ENCODE measurements at places on chromosomes 5 and 9.

DNA sequence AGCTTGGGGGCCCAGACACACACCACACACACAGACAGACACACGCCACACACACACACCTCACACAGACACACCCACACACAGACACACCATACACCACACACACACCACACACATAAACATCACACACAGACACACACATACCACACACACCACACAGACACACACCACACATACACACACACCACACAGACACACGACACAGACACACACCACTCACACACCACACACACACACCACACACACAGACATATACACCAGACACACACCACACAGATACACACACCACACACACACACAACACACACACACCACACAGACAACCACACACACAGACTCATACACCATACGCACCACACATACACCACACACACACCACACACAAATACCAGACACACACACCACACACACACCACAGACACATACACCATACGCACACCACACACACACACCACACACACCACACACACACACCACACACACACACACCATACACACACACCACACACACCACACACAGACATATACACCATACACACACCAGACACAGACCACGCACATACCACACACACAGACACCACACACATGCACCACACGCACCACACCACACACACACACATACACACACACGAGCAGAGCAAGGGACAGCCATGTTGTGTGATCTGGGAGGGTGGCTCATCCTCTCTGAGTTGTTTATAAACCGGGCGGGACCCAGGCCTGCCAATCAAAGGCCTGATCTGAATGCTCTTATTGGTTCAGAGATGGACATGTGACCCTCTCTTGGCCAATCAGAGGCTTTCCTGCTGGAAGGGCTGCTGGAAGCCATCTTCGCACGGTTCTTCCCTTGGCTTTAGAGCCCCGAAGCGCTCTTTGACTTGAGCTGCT is 148.3 kb downstream of the GAPVD1 start:
- no peak for DNase-seq

GRCh38 chr5:170449232-170449631 is 54.6 kb upstream of the KCNIP1 start:
- no peak for DNase-seq

DNA sequence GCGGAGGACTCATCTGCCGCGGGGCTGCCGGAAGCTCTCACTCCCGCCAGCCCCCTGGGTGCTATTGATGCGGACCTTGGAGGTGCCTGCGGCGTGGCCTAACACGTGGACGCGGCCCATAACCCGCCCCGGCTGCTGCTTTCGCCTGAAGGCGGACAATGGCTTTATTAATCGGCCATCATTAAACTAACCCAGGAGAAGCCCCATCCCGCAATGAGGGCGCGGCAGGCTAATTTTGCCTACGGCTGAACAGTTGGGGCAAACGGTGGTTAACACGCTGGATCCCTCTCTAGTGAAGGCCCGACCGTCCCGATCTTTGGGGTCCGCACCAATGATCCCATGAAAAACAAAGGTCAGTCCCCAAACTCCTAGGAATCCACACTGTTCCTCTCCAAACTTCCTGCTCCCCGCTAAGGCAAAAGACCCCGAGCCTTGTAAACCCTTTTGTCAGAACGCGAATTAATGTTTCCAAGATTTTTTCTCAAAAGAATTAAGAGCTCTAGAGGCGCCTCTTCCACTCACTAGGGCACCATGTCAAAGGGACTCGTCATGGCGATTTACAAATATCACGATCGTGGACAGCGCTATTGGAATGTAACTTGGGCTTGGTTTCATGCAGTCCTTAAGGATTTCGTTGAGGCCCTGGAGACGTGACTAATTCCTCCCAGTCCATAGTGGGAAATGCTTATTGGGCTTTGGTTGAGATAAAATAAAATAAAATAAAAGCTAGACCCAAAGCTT is 193.1 kb downstream of the MEF2C start:
- no peak for DNase-seq

DNA sequence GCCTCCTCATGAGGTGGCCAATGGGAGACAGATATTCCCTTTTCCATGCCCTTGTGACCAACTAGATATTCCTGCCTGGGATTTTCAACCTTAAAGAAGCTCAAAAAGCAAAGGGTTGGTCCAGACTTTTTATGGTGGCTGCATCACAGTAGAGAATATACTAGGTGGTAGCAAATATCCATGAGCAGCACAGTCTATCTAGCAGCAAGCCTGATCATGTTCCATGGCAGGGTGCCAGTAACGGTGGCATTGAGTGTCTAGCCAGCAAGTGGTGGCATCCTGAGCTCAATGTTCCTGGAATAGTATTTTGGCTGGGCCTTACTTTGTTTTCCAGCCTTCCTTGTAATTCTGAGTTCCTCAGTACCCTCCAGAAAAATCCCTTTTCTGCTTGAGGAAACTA is 25.8 kb downstream of the CDC25C start:
- no peak for DNase-seq
